ENCODE measurements at places on chromosomes 12 and 14.
A peak's percentile ranks its signal among the peaks of the same experiment; 100 is the strongest.

DNA sequence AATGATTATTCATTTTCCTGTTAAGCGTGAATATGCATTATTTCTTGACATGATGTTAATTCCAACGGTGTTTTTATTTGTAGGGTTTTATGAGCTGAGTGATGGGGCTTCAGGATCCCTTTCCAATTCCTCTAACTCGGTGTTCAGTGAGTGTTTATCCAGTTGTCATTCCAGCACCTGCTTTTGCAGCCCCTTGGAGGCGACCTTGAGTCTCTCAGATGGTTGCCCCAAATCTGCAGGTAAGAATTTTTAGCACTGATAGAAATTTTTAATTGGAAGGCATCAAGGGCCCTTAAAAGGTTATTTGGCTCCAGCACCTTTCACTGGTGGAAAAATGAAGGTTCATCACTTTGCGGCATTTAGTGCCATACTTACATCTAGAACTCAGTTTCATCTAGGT lies 3.7 kb downstream of the DACT1 start:
- DNase-seq: no peak

DNA sequence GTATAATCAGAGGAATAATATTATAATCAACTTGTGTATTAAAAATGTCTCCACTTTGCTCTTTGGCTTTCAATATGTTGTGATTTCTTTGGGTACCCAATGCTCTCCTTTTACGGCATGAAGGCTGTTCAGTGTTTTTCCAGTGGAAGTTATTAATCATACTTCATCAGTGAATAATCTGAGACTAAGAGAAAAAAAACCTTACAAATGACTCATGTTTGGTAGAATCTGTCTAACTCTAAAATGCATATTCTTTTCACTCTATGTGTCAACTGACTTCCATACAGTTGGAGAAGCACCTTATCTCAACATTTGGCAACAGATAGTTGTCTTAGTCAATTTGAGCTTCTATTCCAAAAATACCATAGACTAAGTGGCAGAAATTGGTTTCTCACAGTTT lies 82.2 kb downstream of the PTPRO start:
- no peak for DNase-seq

DNA sequence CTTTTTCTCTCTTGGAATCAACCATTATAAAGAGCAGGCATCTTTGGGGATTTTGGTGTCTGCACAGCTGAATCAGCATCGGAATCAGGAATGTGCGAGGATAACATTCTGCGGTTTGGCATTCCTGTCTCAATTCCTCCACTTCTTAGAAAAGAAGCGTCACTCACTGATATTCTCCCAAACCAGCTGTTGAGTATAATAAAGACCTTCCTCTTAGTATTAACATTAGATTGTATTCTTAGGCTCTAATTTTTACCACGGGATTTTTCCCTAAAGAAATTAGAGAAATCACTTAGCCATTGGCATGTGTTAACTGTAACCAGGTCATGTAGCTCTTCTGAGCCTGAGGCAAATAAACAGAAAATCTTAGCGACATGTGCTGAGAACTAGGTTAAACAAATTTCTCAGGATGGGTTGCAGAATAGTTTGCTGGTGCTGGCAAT lies 128.7 kb downstream of the TMX1 start:
- no peak for DNase-seq

DNA sequence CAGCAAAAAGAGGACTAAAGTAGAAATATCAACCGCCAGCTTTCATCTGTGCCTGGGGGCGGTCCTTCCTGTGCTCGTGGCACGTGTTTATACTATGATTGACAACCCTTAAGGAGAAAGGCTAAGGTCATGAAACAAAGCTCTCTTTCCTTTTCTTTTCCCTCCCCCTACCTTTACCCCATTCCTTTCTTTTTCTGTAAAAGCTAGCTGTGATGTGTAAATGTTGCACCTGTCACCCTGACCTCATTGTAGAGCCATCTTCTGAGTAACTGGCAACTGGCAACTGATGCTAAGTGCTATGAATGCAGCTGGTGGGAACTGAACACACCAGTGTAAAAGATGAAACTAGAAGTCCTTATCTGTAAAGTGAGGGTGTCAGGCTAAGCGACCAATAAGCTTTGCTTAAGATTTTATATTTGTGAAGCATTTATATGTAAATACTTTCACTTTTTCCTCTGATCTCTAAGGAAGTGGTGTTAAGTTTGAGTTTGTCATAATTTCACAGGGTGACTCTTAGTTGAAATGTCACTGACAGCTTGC lies 102.8 kb upstream of the BCAT1 start:
- peak; percentile 48 for DNase-seq

DNA sequence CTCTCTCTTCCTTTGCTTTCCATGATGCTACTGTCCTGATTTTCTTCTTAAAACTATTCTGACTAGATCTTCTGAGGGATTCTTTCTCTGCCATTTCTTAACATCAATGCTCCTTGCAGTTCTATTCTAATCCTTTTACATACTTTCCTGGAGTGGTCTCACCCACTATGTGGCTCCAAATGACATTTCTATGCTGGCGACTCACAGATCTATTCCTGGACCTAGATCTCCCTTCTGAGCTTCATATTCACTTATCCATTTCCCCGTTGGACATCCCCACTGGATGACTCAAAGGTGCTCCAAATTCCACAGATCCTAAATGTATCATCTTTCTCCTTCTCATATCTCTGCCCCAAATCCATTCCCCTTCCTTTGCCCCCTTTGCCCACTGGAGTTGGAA lies 4.1 kb downstream of the TEP1 start:
- DNase-seq: no peak

GRCh38 chr14:85054178-85054577 lies 475.8 kb upstream of the FLRT2 start:
- DNase-seq: no peak

DNA sequence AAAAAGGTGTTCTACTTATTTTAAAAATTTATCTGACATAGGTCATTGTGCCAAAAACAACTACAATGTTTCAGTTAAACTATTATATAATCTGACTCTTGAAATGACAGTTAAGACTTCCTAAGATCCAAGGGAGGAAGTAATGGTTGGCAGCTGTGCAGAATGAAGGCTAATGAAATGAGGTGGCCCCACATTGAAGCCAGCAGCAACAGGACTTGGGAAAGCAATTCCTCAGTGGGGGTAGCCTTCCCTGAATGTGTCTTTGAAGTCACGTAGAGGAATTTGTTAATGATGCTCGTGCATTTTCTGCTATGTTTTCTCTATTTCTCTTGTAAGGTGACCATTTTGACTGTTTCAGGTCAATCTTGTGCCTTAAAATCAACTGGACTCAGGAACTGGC lies 162.4 kb upstream of the DAAM1 start:
- no peak for DNase-seq

DNA sequence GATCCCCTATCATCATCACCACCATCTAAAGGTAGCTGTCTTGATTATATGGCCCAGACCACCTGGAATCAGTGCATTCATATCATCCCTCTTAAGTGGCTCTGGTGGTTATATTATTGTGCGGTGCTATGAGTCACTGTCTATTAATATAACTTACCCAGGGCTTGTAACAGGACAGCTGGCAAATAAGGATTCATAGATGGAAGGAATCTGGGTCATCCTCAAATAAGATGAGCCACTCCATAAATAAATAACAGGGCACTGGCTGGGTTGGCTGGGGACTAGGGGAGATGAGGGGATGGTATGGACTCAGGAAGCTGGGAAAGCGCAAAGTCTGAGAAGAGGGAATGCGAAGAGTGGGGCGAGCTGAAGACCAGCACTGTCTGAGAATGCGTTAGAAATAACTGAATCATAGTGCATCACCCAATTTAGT lies 216.1 kb downstream of the NUAK1 start:
- no peak for DNase-seq

DNA sequence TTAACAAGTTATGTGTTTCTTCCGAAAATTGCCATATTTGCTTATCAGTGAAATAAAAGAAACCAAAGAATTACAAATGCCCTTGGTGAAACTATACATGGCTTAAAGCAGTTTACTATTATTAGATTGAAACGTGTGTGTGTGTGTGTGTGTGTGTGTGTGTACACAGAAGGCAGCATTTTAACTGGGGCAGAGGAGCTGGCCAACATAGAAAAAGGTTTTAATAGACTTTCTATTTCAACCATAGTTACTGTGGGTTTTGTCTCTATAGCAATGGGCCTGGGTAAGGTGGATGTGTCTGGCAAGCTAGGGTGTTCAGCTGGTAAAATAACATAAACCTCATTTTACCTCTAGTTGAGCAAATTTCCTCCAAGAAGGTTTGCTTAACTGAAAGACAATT lies 6.5 kb downstream of the PRICKLE1 start:
- DNase-seq: no peak

GRCh38 chr12:66538970-66539369 lies 139.9 kb downstream of the GRIP1 start:
- no peak for DNase-seq

GRCh38 chr12:54719691-54720090 lies 71.5 kb upstream of the DCD start:
- no peak for DNase-seq

DNA sequence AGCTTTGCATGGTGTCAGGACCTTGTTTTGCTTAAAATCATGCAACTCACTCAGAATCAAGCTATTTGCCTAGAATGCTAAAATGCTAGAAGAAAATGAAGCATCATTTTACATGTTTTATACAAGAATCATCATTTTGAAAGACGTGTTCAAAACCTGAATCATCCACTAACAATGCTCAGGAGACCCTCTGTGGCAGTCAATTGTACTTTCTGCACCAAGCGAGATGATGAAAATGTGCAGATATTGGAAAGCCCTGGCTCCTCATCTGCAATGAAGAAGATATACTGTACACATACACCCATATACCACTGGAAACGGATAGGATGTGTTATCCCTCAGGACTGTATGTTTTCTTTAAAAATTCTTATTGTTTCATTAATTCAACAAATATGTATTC lies 92.7 kb downstream of the DYRK2 start:
- no peak for DNase-seq

DNA sequence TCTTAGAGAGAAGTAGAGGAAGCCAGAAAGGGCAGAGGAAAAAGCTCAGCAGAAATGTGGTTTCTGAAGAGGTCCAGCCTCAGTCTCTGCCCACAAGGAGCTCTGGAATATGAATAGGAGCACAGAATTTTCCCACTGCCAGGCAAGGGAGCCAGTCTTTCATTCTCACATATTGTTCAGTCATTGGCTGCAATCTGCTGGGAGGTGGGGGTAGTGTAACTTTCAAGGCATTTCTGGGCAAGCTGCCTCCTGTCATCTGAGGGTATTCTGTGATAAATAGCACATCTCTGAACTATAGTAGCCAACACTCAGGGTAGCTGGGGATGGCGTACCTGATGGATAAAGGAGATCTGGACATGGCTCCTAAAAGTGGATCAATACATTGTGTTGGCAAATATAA lies 127.2 kb downstream of the LRRK2 start:
- DNase-seq: no peak

- no peak for DNase-seq
Observed at GRCh38 chr14:73287071-73287470, 49.8 kb downstream of the PAPLN start.

- DNase-seq: no peak
Observed at GRCh38 chr12:32820376-32820931, 64.8 kb upstream of the YARS2 start.

DNA sequence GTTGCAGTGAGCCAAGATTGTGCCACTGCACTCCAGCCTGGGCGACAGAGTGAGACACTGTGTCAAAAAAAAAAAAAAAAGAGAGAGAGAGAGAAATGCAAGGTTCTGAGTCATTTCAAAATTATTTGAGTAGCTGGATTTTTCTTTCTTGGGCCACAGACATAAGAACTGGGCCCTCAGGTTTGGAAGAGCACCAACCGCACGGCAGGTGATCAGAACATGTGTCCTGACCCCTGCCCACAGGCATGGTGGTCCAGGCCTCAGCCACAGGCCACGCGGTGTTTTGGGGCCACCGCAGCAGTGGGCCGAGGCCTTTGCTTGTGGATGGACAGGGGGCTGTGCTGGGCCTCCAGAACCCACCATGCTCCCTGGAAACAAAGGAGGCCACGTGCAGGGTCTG lies 126.7 kb downstream of the CALM1 start:
- DNase-seq: no peak

GRCh38 chr12:21627924-21628323 lies 23.3 kb upstream of the GYS2 start:
- no peak for DNase-seq

- peak; percentile 37 for DNase-seq
Observed at GRCh38 chr14:91893007-91893406, 25.7 kb upstream of the TC2N start.

DNA sequence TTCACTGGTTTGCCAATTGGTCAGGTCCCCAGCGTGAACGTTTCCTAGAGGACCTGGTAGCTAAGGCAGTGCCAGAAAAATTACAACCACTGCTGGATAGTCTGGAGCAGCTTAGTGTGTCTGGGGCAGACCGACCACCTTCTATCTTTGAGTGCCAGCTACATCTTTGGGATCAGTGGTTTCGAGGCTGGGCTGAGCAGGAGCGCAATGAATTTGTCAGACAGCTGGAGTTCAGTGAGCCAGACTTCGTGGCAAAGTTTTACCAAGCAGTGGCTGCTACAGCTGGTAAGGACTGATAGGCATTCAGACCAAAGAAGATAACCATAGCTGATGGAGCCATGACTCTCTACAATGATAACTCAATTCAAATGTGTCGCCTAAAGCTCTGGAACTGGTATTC lies 2.5 kb downstream of the C14orf119 start:
- DNase-seq: no peak

GRCh38 chr14:34665785-34666435 lies 36.0 kb upstream of the SNX6 start:
- peak; percentile 15 for DNase-seq

GRCh38 chr14:103856607-103857006 lies 9.2 kb upstream of the PPP1R13B start:
- DNase-seq: no peak

- no peak for DNase-seq
Observed at GRCh38 chr14:60206837-60207533, 41.8 kb upstream of the DHRS7 start.

DNA sequence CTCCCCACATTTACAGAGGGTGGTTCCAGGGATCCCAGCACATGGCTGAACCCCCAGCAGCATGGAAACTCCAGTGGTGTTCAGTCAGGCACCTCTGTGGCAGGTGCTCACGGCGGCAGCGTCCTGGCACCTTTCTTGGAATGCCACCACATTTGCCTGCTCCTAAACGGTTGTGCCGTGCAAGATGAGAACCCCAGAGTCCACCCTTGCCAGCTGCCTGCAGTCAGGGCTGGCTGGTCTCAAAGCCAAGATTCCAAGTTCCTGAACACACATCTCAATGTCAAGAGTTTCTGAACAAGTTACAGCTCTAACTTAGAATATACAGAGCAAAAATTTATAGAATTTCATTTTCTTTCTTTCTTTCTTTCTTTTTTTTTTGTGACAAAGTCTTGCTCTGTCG lies 38.7 kb downstream of the DDX51 start:
- no peak for DNase-seq

All from activated CD4-positive, alpha-beta T cell treated with anti-CD3 and anti-CD28 coated beads for 4 hours (primary cell).